Tibial nerve (tissue), 4 donors: ENCODE measurements at places on chromosomes 5 and 9.

DNA sequence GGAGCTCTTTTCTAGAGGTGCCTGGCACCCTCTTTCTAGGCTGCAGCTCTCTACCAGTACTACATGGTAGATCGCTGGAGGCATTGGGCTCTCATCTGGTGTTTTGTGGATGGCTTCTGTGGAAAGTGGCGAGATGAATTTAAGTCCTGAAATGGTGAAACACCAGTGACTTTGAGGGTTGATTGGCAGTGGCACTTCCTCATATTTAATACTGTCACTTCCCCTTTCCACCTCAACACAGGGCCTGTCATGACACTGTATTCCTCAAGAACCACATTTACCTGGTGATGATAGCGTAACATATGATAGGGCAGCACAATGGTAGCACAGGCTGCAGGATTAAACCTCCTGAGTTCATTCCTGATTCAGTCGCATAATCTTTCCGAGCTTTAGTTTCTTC lies 132.1 kb downstream of the KDM4C start:
- no peak for DNase-seq

DNA sequence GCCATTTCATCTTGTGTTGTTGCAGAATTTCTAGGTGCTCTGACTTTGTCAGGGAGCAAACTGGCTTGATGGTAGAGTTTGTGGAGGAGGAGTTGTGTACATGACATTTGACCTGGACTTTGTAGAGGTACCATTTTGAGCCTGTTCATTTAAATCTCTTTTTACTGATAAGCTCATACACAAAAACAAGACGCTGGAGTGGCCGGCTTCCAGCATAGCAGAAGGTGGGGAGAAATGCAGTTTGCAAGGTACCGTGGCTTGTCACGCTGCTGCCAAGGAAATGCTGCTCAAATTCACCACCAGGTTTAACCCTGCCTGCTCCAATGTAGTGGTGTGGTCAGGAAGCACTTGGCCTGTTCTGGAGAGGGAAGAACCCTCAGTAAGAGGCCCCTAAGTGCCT lies 18.9 kb upstream of the IQGAP2 start:
- no peak for DNase-seq

DNA sequence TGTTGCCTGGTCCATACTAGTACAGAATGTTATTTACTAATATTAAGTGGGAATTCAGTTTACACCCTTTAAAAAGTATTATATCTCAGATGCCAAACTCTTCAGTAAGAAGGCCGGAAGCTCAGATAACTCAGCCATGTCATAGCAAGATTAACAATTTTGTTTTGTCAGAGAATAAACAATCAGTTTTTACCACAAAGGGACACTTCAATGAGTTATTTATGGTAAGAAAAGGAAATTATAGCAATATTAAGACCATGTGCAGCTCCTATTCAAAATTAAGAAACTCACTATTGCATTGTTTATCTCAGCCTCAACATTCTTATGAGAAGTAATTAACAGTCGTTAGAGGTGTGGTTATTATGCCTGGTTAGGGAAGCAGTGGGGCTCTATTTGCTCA lies 13.1 kb upstream of the ARL15 start:
- DNase-seq: no peak

- no peak for DNase-seq
These were observed 86.6 kb downstream of the NTRK2 start for GRCh38 chr9:84756171-84756570.

DNA sequence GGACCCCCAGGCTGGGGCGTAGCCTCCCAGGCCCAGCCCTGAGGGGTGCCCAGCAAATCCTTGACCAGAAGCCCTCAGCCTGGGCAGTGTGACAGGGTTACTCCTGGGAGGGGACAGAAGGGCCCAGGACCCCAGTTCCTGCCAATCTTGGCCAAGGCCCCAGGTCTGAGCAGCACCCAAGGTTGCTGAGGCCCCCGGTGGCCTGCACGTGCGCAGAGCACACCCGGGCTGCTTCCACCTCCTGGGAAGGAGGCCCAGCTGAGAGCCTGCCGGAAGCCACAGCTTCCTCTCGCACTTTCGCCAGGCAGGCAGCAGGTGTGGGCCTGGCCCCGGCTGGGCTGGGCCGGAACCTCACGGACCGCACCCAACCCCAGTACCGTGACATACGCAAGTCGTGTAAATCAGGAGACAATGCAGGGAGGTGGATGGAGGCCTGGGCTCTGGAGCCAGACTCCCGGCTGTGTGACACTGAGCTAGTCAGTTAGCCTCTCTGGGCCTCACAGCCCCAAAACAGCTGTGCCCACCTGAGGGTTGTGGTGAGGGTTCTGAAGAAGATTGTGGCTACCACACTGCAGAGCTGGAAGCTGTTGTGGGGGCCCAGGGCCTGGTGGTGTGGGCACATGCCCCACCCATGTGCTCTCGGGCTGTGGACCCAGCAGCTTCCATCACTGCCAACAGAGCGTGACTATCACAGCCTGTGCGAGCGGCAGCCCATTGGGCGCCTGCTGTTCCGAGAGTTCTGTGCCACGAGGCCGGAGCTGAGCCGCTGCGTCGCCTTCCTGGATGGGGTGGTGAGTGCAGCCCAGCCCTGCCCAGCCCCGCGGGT lies 5.1 kb downstream of the GRK6 start:
- no peak for DNase-seq

DNA sequence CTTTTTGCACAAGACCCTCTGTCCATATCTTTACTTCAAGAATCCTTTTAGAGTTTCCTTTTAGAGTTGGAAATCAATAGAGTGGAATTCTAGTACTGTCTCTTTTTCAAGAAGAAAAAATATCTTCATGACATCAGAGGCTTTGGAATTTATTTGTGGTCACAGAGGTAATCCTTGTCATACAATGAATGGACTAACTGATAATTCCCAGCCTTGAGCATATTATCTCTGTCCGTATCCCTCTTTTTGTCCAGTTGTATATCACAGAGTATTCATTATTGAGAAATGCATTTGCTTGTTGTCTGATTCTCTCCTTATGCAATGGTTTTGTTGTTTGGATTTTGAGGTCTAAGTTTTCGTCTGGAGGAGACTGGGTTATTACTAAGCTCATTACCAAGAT lies 82.0 kb upstream of the HAPLN1 start:
- no peak for DNase-seq
